ENCODE measurements at places on chromosomes 6 and 20.

DNA sequence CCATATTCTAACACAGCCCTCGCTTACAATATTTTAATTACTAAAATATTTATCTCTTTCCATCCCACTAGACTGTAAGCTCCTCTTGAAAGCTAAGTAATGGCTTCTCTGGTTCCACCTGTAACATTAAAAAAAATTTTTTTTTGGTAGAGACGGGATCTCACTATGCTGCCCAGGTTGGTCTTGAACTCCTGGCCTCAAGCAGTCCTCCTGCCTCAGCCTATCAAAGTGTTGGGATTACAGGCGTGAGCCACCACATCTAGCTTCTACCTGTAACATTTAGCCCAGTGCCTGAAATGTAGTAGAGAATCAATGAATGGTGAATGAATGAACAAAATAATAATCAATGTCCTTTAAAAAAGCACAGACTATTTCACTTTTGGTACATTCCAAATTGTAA lies 28.8 kb downstream of the DEK start:
- DNase-seq = no peak

GRCh38 chr6:124924333-124924759 lies 37.9 kb upstream of the RNF217 start:
- no peak for DNase-seq

DNA sequence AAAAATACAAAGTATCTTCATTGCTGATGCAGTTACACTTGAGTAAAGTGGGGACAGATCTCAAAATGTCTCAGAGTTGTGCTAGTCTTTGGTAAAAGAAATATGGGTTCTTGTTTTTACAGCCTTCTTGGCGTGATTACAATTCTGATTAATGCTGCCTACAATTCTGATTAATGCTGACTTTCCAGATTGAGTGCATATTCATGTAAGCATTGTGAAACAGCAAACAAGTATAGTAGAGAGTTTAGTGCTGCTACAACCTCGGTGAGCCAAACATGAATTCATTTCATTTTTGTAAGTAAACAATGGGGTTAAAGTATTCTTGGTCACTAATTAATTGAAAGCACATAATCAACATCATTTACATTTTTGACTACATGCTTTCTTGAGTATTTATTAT lies at the start of gene DEFB113:
TSS of gene DEFB113 (minus strand) at position 21 of the 400 bp plus-strand sequence. CDS start at position 21, 0 bp downstream.
- DNase-seq = no peak

DNA sequence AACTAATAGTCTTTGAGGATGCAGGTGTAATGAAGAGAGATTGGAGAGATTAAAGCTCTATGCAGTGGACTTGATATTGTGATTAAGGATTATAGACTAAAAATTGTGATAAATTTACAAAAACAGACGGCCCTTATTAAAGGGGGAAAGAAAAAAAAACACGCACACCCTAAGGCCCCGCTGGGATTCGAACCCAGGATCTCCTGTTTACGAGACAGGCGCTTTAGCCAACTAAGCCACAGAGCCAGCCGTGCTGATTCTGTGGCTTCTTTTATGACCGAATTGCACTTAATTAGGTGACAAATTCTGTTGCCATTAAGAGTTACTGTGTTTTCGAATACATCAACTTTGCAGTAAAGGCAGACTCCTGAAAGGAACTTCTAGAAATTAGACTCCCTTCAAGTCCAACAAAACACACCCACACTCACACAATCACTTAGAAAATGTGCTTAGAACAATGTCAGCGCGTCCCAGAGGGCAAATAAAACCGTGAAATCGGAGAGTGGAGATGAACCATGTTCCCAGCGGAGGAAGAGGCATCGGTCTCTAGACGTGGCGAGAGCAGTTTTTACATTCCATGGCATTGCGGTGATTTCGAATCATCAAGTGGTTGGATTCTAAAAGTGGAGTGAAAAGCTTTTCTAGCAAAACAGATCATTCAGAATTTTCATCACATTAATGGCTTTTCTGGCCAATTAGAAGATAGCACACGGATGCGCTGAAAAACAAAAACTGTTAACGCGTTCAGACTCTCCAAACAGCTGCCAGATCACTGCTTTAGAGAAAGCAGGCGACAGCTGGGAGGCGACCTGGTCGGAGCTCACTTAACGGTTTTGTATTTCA lies 122.6 kb downstream of the GPX5 start:
- DNase-seq = peak; percentile 55

- no peak for DNase-seq
Measured at GRCh38 chr6:43310624-43311023, 2.0 kb upstream of the CRIP3 start.

DNA sequence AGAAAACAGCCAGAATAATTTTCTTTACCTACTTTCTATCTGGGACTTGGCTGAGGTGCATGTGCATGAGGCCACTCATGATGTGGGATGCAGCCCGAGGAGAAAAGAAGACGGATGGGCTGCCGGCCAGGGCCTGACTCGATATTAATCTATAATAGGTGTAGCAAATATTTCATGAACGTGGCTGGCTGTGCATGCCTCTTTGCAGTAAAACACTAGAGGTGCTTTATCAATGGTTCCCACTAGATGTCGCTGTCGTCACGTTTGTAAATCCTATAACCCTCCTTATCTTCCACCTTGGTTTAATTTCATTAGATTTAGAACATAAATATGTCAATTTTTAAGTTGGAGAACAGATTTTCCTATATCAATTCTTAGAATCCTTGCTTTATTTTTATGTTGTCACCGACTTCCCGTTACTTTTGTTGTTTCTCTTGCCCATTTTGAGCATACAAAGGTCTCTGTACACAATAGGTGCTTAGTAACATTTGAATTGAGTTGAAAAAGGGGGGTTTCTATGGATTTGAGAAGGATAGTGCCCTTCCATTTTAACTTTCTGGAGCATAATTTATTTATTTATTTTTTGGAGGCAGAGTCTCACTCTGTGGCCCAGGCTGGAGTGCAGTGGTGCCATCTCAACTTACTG lies 19.6 kb upstream of the FERMT1 start:
- peak; percentile 8 for DNase-seq

DNA sequence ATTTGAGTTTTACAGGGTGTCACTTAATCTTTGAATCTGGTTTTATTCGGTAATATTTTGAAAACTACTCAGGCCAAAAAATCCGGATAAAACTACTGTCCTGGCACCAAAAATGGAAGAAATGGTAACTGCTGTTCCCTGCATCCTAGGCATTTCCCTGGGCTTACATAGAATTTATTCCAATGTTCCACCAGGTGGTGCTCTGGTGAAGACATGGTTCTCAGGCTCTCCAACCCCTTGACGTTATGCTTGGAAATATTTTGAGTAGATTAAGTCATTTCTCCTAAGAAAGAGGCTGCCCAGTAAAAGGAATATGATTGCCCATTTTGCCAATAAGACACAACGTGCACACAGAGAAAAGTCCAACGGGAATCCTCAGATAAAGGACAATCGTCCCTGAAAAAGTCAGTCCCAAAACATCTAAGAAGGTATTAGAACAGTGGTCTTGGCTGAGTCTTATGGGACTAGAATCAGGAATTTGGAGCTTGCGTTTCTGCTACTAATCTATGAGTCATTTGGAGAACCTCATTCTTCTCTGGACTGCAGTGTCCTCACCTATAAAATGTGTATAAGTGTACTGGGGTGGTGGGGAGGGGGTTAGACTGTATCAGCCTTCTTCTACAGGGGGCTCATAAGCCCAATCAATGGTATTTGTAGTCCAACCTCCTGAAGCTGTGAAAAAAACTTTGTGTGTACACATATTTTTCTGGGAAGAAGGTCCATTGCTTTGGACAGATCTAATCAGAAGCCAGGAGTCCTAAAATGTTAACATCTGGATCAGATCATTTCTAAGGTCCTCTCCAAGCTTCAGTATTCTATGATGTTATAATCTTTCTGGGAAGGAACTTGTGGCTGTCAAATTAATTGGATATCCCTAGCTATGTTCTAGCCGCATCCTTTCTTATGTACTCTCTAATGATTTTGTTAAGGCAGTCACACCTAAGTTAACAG lies 131.0 kb upstream of the BMP2 start:
- DNase-seq = no peak

- DNase-seq = no peak
Measured at GRCh38 chr6:50077385-50077784, 27.7 kb upstream of the DEFB112 start.

- DNase-seq = no peak
Measured at GRCh38 chr20:62691487-62691886, 17.1 kb upstream of the NTSR1 start.

DNA sequence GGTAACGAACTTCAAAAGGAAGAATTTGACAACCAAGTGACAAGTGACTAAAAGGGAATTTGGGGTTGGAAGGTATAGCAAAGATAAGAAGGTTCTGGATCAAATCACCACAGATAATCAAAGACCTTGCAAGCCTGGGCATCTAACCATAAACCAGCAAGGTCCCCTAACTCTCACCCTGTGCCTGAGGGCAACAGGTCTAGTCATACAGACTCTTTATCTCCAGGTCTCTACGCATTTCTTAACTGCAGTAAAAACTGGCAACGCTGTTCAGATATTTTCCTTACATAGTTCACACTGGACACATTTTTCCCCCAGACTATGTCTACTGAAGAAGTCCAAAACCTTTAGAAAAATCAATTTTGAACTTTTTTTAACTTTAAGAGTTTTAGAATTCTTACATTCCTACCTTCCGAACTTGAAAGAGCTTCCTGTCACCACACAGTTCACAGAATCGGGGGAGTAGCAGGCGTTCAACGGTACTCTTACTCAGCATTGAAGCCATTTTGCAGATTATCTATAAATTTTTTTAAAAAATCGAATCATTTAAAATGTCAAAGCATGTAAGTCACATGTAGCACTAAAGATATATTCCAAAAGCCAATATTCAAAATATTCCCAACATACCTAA lies 23.0 kb upstream of the ANKRD60 start:
- DNase-seq = no peak

DNA sequence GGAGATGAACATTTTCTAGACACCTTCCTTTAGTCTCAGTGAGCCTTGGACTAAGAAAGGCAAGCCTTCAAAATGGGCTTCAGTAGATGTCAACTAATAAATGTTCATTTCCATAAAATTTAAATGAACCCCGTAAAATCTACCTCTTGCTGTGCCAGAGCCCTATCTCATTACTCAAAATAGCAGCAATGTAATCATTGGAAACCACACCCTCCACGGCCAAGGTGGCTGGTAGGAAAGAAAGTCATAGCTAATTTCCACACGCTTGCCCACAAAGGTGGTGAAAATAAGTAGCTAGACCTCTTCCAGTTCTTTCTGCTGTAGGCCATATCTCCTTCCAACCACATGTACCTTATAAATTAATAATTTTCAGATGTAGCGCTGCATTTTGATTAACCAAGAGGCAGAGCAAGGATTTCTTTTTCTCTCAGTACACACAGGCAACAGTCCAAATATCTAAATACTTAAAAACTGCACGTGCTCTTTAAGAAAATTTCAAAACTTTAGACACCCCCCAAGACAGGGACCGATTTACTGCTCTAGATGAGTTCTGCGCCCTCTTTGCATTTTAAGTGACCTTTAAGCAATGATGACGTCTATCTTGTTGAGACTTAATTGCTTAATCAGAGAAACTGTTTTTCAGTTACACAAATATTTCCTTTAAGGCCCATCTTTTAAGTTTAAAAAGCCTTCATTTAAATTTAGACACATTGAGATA lies 290.8 kb downstream of the ZNF217 start:
- no peak for DNase-seq

- no peak for DNase-seq
Measured at GRCh38 chr20:25856256-25856884, 159.7 kb upstream of the ZNF337 start.

GRCh38 chr6:31830886-31831335 lies 3.4 kb downstream of the HSPA1B start:
- DNase-seq = no peak

DNA sequence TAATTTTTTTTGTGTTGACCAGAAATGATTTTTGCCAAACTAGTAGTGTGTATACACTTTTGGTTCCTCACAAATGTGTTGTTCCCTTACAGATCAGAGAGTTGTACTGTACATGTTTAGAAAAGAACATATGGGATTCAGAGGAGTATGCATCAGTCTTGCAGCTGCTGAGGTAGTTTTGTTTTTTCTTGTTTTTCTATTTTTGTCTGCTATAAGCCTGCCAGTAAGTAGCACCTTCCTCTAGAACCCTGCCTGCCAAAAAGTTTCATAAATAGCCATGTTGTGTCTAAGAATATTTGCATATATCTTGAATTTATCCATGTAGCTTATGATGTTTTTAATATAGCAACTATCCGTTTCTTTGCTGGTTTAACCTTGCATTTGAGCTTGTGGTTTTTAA lies 46.4 kb downstream of the ORC3 start:
- no peak for DNase-seq

DNA sequence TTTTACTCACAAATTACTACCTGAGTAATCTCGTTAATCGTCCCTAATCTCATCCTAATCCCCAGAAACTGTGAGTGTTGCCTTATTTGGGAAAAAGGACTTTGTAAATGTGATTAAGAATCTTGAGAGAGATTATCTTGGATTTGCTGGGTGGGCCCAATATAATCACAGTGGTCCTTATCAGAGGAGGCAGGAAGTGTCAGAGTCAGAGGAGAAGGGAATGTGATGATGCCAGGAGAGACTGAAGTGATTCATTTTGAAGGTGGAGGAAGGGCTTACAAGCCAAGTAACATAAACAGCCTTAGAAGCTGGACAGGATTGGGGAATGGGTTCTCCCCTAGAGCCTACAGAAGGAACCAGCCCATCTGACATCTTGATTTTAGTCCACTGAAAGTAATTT lies 16.7 kb downstream of the RPP21 start:
- DNase-seq = no peak

DNA sequence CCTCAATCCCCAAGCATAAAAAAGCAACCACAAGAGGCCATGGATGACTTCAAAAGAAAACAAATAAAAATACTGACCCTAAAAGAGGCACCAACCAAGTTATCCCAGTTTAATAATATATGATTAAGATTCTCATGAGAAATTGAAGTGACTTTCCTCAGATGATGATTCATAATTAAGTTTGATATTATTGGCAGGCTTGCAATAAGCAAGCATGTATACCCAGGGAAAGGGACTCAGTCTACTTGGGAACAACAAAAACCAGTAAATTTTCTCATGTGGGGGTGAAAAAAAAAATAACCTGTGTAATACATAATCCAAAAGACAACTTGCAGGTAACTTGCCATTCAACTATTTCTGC lies 19.6 kb downstream of the JAG1 start:
- DNase-seq = no peak
